ENCODE measurements at places on chromosomes 6 and 20.

DNA sequence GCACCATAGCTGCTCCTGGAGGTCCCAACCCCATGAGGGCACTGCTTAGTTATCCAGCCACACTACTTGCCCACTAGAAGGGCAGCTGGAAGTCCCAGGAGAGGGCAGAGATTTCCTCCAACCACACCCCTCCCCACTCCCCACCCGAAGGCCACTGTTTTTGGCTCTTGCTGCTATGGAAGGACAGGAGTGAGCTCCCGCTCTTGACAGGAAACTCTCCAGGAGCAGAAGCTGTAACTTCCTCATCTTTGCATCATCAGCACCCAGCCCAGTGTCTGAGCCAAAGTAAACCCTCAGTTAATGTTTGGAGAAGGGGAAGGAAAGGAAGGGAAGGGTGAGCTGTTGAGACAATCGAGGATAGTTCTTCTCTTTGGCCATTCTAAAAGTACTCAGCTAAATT, 120.7 kb downstream of the MTFR2 start:
- no peak for DNase-seq

DNA sequence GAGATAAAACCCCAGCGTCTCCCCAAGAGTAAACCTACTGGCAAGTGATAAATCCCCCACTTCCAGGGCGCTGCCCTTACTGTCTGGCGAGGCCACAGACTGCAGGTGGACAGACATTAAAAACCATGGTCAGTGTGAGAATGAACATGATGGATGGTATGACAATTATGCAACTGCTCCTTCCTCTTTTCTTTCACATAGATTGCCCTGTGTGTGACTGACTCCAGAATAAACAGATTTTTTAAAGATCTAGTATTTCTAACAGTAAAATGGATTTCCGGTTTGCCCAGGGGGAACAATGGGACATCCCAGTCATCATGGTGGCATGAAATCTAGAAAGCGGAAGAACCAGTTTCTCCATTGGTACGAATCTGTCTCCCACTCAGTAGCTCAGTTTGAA, 153.7 kb downstream of the FOXC1 start:
- DNase-seq, result no peak

DNA sequence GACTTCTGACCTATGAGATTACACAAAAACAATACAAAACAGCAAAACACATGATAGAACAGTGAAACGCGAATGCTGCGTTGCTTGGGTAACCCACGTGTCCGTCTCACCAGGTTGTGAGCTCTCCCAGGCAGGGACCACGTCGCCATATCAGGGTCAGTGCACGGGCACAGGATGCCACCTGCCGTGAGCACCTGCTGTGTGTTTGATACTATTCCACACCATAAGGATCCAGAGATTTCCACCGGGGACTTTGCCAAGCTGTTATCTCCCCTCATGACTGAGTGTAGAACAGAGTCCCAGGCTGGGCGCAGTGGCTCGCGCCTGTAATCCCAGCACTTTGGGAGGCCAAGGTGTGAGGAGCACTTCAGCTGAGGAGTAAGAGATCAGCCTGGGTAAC, 288.0 kb downstream of the BMP7 start:
- no peak for DNase-seq

- no peak for DNase-seq
Measured at GRCh38 chr20:48740292-48740649, 87.5 kb downstream of the PREX1 start.

- DNase-seq, result no peak
Measured at GRCh38 chr6:84314377-84314898, 87.0 kb upstream of the CEP162 start.

GRCh38 chr20:22106308-22106938, 401.0 kb downstream of the PAX1 start:
- DNase-seq, result no peak

- no peak for DNase-seq
Measured at GRCh38 chr20:62475027-62475771, 596 bp downstream of the GATA5 start.

DNA sequence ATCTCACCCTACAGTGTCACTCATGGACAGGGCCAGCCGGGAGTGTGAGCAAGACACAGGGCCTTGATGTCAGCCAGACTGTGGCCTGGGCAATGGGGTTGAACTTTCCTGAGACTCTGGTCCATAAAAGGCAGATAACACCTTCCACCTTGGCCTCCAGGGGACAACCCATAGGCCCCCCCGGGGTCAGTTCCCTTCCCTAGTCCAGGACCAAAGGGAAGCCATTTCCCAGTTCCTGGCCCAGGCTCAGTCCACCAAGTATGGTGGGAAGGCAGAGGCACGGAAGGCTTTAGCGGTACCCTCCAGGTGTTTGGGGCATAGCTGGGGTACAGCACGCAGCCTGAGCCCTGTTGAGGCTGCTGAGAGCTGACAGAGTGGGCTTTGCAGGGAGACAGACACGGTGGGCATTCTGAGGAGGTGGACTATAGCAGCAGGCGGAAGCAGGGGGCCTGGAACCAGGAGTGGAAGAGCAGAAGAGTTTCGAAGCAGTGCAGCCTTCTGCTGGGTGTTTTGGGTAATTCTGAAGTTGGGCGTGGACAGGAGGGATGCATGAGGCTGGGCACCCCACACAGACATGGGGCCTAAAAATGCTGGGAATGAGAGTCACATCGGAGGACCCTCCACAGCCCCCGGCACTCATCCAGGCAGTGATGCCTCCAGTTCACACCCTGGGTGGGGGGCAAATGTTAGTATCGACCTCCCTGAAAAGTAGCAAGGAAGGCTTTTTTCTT, 43.9 kb upstream of the CD93 start:
- no peak for DNase-seq
